ENCODE measurements at places on chromosomes 6 and 20.

DNA sequence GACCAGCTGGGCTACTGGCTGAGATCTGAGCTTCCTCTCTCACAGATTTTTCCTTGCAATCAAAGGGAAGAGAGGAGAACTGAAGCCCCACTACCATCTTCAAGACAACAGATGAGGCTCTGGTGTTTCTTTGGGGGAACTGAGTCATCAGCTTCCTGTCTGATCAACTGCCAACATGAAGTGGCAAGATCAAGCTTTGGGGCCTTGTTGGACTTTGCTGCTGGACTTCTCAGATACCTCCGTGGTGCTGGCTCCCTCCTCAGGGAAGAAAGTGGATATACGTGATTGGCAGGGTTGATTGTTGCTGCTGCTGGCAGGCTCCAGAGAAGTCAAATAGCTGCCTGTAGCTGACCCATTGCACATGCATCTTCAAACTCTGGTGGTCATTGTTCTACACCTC is 3.6 kb upstream of the TOX2 start:
- DNase-seq, result no peak

DNA sequence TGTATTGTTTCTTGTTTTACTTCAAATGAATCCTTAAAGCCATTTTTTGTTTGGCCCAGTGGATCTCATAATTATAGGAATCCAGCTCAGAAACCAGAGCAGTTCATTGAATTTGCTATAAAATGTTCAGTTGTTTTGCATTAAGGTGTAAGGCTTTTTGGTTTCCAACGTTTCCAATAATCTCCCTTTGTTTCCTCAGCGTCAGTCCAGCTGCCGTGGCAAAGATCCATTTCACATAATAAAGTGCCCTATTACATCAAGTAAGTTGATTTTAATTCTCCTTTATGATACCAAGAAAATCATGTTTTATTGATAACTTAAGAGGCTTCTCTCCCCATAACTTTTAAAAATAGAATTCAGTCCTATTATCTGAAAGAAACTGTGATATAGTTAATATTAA is 472.6 kb downstream of the UTRN start:
- no peak for DNase-seq

GRCh38 chr20:63293871-63294535 is 1.0 kb downstream of the COL20A1 start:
- DNase-seq, result no peak

DNA sequence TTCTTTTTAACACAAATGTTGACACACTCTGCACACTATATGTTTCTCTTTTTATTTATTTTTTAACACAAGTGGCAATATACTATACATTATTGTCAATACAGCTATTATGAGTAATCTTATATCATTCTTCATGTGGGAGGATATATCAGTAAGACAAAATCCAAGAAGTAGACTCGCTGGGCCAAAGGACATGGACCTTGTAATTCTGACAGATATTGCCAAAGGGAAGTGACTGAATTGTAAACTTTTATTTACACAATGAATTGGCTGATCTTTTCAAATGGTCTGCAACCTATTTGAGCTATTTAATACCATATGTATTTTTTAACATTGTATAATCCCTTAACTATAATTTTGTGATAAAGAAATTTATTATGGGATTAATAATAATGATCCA is 56.0 kb downstream of the CCDC170 start:
- DNase-seq, result no peak
